ENCODE measurements at places on chromosomes 1 and 21.

GRCh38 chr1:222358100-222358499, 189.8 kb downstream of the HHIPL2 start:
- H3K27me3 ChIP-seq = no peaks in the 10 kb centered on the region
- H3K4me1 ChIP-seq = no peaks in the 10 kb centered on the region
- no peaks in the 10 kb centered on the region for H3K36me3 ChIP-seq
- no peak for DNase-seq
- no peak overlapping the region for H3K27ac ChIP-seq

GRCh38 chr21:35716876-35717565, 343.3 kb downstream of the SETD4 start:
- H3K27ac ChIP-seq = no peak overlapping the region
- no peak overlapping the region for H3K4me3 ChIP-seq
- H3K4me1 ChIP-seq = no peaks in the 10 kb centered on the region
- H3K27me3 ChIP-seq = peaks cover 18% of the 10 kb centered on the region

- H3K27me3 ChIP-seq = no peaks in the 10 kb centered on the region
- H3K4me3 ChIP-seq = no peak overlapping the region
- no peak overlapping the region for H3K27ac ChIP-seq
- no peaks in the 10 kb centered on the region for H3K36me3 ChIP-seq
- H3K4me1 ChIP-seq = no peaks in the 10 kb centered on the region
Observed at GRCh38 chr1:4526747-4527146, 127.7 kb upstream of the AJAP1 start.

DNA sequence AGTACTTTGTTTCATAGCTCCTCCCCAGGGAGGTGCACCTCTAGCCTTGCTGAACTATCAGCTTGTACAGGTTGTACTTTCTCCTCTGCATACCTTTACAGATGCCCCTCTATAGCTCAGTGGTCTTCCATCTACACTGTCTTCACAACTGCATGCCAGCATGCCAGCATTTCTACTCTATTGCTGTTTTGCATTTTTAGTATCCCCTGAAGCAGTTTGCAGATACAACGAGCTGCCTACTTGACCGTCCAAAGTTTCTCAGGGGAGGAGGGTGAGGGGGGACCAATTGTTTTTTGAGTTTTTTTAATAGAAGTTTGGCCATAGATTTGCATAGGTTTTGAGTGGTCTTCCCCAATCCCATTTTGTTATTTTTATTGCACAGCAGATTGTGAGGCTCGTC, 27.6 kb upstream of the CTH start:
- no peak for DNase-seq
- H3K27me3 ChIP-seq = peaks cover 10% of the 10 kb centered on the region
- H3K4me3 ChIP-seq = no peak overlapping the region
- H3K27ac ChIP-seq = no peak overlapping the region

DNA sequence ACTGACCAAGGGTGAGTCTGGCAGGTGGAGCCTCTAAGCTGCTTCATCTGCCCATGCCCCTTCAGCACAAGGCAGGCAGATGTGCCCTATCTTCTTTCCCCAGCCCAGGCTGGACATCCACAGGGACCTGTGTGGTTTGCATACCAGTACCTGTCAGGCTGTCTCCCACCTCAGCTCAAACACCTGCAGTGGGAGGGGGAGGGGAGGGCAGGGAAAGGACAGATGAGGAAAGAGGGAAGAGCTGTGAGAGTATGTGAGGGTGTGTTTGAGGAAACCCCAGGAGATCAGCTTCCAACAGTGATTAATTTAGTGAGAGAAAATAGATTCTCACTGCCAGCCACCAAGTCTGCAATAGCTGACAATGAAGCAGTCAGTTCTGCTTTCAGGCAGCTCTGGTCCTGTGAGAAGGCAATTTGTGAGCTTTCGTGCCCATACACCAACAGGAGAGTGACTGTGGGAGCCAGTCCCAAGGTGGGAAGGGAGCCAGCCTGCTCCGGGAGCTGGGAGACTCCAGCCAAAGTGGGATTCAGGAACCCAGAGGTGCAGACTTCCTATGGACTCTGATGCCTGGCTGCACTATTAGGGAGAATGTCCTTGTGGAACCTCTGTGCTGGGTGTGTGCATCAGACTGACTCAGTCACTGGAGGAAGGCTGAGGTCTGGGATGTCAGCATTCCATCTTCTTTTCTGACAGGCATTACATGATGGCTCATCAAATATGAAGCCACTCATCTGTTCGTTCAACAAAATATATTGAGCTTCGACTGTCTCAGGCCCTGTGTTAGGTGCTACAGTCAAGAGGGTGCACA, 59.7 kb downstream of the TNR start:
- no peaks in the 10 kb centered on the region for H3K36me3 ChIP-seq
- H3K4me1 ChIP-seq = no peaks in the 10 kb centered on the region
- H3K4me3 ChIP-seq = no peak overlapping the region
- DNase-seq = no peak

GRCh38 chr1:113965703-113966412, 13.4 kb upstream of the OLFML3 start:
- H3K4me1 ChIP-seq = peaks cover 6% of the 10 kb centered on the region
- H3K27me3 ChIP-seq = no peaks in the 10 kb centered on the region

GRCh38 chr1:185864331-185864730, 130.1 kb downstream of the HMCN1 start:
- H3K27ac ChIP-seq = no peak overlapping the region
- peaks cover 3% of the 10 kb centered on the region for H3K27me3 ChIP-seq
- no peak overlapping the region for H3K4me3 ChIP-seq
- H3K36me3 ChIP-seq = no peaks in the 10 kb centered on the region
- no peaks in the 10 kb centered on the region for H3K4me1 ChIP-seq

- H3K27me3 ChIP-seq = no peaks in the 10 kb centered on the region
- no peak for DNase-seq
- H3K36me3 ChIP-seq = peaks cover 16% of the 10 kb centered on the region
- H3K27ac ChIP-seq = no peak overlapping the region
- H3K4me1 ChIP-seq = no peaks in the 10 kb centered on the region
Observed at GRCh38 chr1:230263568-230264195, 162.4 kb downstream of the PGBD5 start.

DNA sequence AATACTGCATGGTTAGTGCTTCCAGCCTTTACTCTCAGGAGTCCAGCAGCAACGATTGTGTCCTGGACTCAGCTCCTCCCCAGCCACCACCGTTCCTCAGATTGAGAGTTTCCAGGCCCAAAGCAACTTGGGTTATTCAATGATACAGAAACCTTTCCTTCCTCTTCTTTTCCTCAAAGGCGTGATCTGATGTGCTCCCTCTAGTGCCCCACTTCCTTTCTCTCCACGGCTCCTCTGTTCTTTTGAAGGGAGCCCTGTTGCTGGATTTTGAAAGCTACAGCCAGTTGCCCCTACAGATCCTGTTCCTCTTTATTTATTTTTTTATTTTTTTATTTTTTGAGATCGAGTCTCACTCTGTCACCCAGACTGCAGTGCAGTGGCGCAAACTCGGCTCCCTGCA, 14.1 kb downstream of the CRP start:
- peaks cover 14% of the 10 kb centered on the region for H3K27me3 ChIP-seq
- H3K36me3 ChIP-seq = no peaks in the 10 kb centered on the region
- DNase-seq = no peak

DNA sequence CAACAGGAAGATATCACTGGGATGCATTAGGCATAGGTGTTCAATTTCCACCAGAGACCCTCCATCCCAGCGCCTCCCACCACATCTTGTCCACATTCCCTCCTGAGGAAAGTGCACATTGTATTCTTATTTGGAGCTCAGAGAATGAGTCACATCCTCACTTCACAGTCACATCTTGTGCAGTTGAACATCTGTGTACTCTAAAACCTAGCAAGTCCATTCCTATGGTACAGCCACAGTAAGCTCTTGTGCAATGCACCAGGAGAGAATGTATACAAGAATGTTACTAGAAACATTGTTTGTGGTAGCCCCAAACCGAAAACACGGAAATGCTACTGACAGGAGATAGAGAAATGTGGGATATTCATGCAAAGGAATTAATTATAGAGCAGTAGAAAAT, 1.6 kb upstream of the KDF1 start:
- peaks cover 52% of the 10 kb centered on the region for H3K27me3 ChIP-seq
- H3K36me3 ChIP-seq = peaks cover 2% of the 10 kb centered on the region
- no peak for DNase-seq

DNA sequence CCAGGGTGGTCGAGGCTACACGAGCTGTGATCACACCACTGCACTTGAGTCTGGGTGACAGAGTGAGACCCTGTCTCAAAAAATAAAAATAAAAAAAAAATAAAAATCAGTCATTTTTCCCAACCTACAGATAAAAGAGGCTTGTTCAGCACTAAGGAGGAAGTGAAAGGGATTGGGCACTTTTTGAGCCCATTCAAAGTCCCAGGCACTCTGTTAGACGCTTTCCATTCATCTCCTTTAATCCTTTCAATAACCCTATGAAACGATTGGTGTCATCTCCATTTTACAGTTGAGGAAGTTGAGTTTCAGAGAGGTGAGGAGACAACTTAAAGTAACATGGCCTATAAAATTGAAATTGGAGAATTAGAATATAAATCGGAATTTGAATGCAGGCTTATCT, 10.4 kb upstream of the AGO4 start:
- no peak overlapping the region for H3K4me3 ChIP-seq
- H3K36me3 ChIP-seq = no peaks in the 10 kb centered on the region
- peaks cover 11% of the 10 kb centered on the region for H3K27me3 ChIP-seq
- no peaks in the 10 kb centered on the region for H3K4me1 ChIP-seq
- no peak overlapping the region for H3K27ac ChIP-seq

GRCh38 chr1:39452540-39452939, 38.9 kb upstream of the BMP8A start:
- DNase-seq = peak; percentile 64
- peaks cover 22% of the 10 kb centered on the region for H3K4me1 ChIP-seq
- H3K27ac ChIP-seq = peak overlapping the region; percentile 84
- H3K36me3 ChIP-seq = peaks cover 75% of the 10 kb centered on the region

DNA sequence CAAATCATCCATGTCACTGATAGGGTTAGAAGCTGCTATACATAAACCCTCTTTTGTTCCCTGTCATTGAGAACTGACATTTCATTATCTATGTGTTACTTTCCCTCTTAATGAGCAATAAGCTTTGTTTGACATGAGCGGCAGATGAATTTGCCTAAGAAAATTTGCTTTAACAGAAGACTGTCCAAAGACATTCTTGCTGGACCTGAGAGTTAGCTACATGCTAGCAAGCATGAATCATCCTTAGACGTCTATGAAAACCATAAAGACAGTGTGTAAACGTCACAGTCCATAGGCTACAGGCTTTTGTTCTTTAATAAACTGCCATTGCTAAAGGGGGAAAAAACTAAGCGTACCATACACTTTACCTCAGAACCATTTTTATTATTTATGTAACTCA, 73.1 kb downstream of the TNFSF4 start:
- H3K27me3 ChIP-seq = peaks cover 6% of the 10 kb centered on the region
- DNase-seq = no peak
- H3K27ac ChIP-seq = no peak overlapping the region
- H3K4me1 ChIP-seq = no peaks in the 10 kb centered on the region
- no peaks in the 10 kb centered on the region for H3K36me3 ChIP-seq
- no peak overlapping the region for H3K4me3 ChIP-seq

DNA sequence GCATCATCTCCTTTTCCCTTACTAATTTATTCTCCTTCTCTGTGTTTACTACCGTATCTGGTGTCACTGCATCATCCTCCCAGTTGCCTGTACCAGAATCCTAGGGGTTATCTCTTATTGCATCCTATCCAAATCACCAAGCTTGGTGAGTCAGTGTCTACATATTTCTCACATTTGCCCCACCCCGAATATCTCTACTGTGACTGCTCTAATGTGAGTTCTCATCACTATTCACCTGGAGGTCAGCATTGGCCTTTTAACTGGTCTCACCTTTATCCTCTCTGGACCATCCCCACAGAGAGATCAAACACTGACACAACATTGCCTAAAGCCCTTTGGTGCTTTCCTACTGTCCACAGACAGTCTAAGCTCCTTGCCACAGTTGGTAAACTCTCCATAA, 45.7 kb upstream of the ZNF648 start:
- no peak for DNase-seq
- peaks cover 33% of the 10 kb centered on the region for H3K27me3 ChIP-seq
- H3K36me3 ChIP-seq = no peaks in the 10 kb centered on the region
- no peaks in the 10 kb centered on the region for H3K4me1 ChIP-seq
- H3K27ac ChIP-seq = no peak overlapping the region
- H3K4me3 ChIP-seq = no peak overlapping the region

- no peaks in the 10 kb centered on the region for H3K27me3 ChIP-seq
- H3K27ac ChIP-seq = no peak overlapping the region
- DNase-seq = no peak
- no peak overlapping the region for H3K4me3 ChIP-seq
Observed at GRCh38 chr21:30126576-30126975, 40.0 kb downstream of the CLDN17 start.

GRCh38 chr1:182210417-182210816, 148.9 kb upstream of the ZNF648 start:
- peaks cover 15% of the 10 kb centered on the region for H3K4me1 ChIP-seq
- peaks cover 11% of the 10 kb centered on the region for H3K27me3 ChIP-seq
- H3K4me3 ChIP-seq = no peak overlapping the region
- no peaks in the 10 kb centered on the region for H3K36me3 ChIP-seq

DNA sequence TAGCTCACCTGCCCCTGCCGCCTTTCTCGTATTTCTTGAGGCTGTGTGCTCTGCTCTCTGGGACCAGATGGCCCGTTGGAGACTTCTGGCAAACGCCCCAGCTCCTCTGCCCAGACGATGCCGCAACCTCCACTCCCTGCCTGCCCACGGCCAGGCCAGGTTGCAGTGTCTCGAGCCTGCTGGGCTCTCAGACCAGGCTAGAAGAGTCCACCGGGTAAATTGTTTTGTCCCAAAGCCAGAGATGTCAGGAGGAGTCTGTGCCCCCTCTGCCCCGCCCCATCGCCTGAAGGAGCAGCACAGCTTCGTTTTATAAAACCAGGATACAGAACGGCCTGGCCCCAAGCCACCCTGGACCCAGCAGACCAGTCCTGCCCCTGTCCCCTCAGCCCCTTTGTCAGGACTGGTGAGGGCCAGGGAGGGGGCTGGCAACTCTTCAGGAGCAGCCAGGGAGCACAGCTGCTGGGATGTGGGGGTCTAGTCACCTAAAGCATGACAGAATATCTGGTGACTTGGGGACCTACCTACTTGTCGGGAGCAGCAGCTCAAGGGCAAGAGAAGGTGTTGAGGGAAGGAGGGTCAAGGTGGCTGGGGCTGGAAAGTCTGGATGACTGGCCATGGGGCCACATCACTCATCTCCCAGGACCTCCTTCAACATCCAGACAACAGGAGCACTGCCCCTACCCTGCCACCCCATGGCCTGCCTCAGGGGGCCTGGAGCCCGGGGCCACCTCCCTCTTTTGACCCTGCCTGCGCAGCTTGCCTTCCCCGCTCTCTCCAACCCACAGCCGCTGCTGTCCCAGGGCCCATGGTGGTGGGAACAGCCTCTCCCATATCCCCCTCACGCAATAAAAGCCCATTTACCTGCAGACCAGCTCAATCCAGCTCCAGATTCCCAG, 33.9 kb upstream of the LBR start:
- no peak for DNase-seq
- H3K27me3 ChIP-seq = no peaks in the 10 kb centered on the region
- H3K36me3 ChIP-seq = peaks cover 2% of the 10 kb centered on the region
